T-helper 2 cell treated with Interferon-gamma antibody and Interleukin-4, amounts not matched to agents 5 μg/mL and 100 μg/mL, for 36 hours (primary cell): ENCODE measurements at places on chromosomes 16 and 17.

DNA sequence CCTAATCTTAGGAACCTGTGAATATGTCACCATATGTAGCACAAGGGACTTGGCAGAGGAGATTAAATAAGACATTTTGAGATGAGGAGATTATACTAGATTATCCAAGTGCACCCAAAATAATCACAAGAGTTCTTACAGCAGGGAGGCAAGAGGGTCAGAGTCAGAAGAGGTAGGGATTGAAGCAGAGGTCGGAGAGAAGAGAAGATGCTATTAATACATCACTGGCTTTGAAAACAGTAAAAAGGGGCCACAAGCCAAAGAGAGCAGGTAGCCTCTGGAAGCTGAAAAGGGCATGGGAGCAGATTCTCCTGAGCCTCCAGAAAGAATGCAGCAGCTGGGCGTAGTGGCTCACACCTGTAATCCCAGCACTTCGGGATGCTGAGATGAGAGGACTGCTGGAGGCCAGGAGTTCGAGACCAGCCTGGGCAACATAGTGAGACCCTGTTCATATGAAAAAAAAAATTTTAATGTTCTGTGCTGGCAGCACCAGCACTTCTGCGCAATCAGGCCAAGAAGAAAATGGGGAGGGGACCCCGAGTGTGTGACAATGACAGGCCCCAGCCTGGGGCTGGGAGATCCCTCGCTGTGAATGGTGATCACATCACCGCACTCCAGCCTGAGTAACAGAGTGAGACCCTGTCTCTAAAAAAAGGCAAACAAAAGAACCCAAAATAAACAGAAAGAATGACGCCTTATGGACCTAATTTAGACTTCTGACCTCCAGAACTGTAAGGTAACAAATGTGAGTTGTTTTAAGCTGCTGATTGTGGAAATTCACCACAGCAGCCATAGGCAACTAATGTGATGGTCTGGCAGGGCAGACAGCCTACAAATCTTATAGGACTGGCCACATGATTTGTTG is 275.4 kb downstream of the MRTFB start:
- DNase-seq: no peak

GRCh38 chr17:60128171-60128859 is 21.5 kb upstream of the CA4 start:
- DNase-seq: no peak

GRCh38 chr17:44233582-44233981 is 14.1 kb upstream of the UBTF start:
- DNase-seq: no peak

DNA sequence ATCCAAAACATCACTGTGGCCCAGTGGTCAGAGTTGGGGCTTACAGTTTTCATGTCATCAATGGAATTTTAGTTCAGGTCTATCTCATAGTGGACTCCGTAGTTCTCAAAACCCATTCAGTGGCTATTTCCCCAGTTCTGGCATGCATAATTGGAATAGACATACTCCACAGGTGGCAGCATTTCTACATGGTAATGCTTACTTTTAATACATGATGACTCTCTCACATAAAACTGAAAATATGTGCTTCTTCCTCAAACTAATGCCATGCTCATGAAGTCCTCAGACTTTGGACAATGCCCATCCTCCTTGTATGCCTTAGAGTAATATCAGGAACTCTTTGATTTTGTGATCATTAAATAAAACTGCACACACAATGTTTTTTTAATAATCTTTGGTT is 857.4 kb upstream of the GOT2 start:
- no peak for DNase-seq

GRCh38 chr16:56589141-56590039 is at the start of gene MT3:
Gene MT3 (plus strand): TSS chr16:56589528. CDS start chr16:56589591, 63 bp downstream.
- DNase-seq: peak; percentile 38

- no peak for DNase-seq
Observed at GRCh38 chr16:72473631-72474030, 301.7 kb upstream of the PMFBP1 start.

DNA sequence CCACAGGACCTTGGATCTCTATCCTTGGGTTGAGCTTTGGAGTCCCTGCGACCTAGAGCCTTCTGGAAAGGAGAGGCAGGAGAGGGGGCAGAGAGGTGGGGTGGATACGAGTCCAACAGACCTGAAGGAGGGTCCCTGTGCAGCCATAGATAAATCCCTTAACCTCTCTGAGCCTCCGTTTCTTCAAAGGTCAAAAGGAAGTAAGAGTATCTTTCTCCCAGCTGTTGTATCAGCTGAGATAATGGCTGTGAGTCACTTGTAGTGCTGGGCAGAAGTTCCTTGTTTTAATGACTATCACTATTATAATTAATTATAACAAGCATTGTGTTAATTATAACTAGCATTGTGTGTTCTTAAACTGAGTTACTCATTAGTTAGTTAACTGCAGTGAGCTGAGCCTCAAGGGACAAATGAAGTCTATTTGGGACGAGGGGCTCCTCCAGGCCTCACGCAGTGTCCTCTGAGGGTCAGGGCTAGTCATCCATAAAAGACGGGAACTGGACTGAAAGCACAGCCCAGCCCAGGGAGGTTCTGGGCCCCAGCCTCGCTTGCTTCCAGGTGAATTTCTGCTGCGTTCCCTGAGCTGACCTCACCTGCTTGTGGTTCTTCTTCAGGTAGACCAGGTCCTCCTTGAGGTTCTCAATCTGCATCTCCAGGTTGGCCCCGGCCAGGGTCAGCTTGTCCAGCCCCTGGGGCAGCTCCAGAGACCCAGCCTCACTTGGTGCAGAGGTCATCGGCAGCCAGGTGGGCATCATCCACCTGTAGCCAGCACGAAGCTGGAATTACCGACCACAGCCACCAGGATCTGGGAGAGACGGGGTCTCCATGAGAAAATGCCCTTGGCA is 5.7 kb upstream of the KRT17 start:
- no peak for DNase-seq

GRCh38 chr16:12708266-12708665 is 95.4 kb downstream of the CPPED1 start:
- no peak for DNase-seq

GRCh38 chr16:62955033-62955349 is 918.8 kb upstream of the CDH8 start:
- DNase-seq: no peak

GRCh38 chr16:13999895-14000425 is 71.2 kb upstream of the MRTFB start:
- no peak for DNase-seq
